ENCODE measurements at places on chromosomes 1 and 21. TPM values are rescaled to one million over a fixed set of nuclear protein-coding genes. Genes with fewer than 3 reads are reported as not detected.

DNA sequence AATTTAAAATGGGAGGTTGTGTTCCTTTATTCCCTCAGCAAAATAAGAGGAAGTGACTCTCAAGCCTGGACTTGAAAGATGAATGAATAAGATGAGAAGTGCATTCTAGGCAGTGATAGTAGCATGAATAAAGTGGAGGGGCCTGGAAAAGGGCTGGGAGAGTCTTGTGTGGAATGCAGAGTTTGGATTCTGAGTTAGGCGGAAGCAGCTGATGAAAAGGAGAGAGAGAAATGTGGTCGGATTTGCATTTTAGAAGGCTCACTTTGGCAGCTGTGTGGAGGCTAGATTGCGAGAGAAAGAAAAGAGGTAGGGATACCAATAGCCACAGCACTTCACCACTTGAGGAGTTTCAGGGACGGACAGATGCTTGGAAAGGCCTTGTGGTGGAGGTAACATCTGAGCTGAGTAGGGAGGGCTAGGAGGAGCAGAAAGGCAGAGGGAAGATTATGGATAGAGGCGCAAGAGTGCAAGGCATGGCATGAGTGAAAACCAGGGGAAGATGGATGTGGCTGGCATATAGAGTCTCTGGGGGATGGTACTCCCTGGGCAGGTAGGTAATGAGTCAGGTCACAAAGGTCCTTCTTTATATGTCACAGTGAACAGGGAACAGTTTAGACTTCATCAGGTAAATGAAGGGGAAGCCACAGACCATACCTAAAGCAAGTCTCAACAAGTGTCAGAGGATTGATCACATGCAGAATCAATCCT is 59.6 kb downstream of the ST3GAL3 start:
- no peak for DNase-seq

- no peak for DNase-seq
Observed at GRCh38 chr1:87642581-87643221, 314.0 kb downstream of the LMO4 start.

DNA sequence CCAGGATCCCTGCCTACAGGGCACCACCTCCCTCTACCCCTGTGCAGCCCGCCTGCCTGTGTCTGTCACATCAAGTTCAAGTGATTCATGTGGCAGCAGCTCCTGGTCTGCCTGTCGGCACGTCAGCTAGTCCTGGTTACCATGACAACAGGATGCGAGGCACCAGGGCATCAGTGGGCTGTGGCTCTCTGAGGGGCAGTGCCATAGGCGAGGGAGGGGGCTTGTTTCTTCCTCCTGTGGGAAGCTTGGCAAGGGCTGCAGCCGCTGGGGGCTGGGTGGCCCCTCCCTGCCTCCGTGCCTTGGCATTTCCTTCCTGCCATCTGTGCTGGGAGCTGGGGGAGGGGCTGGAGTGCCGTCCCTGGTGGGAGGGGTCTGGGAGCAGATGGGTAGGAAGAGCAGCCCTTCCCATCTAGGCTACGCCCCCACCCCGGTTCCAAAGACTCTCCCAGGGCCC is 43.1 kb downstream of the FOXO6 start:
- DNase-seq: no peak

GRCh38 chr1:64701886-64702285 is 43.0 kb upstream of the RAVER2 start:
- DNase-seq: no peak

OR2T35 gene
- total RNA-seq: not detected

EVA1C gene
- 55.7 TPM for total RNA-seq

CFAP45 gene
- not detected for total RNA-seq

- DNase-seq: no peak
Observed at GRCh38 chr1:44559913-44560312, 114.4 kb downstream of the TMEM53 start.

GRCh38 chr1:180976191-180976590 is 46.5 kb downstream of the STX6 start:
- no peak for DNase-seq

DNA sequence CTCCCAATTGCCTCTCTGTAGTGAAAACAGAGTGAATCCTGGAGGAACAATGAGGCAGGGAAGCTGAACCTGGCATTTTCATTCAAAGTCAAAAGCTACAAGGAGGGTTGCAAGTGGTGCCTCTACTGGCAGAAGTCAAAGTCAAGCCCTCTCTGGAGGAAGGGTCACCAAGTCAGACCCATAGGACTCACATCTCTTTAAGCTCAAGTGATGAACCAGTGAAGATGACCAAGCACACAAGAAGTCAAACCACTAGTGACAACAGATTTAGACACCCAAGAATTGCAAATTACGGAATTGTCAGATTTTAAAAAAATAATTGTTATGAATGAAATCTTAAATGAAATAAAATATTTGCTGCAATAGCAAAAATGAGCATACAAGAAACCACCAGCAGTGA is 81.1 kb upstream of the ATP1B1 start:
- DNase-seq: no peak

GRCh38 chr1:154769193-154769895 is 100.7 kb downstream of the KCNN3 start:
- no peak for DNase-seq

GRCh38 chr1:196459383-196459782 is 148.9 kb downstream of the KCNT2 start:
- DNase-seq: no peak

- no peak for DNase-seq
Observed at GRCh38 chr1:61839679-61840078, 97.4 kb downstream of the PATJ start.

PRR9 gene
- not detected for total RNA-seq

DNA sequence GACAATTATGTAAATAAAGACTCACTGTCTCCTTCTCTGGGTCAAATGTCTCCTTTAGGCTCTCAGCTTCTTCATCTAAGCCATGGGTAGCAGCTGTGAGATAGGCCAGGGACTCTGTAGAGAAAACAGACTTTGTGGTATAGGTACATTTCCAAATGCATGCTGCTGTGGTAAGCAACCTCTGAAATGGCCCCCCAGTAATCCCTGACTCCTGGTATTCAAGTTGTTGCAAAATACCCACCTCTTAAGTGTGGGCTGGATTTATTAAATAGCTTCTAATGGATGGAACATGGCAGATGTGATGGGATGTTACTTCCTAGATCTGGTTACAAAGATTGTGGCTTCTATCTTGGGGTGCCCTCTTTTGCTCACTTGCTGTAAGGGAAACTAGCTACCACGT is 11.1 kb upstream of the PEX19 start:
- DNase-seq: no peak

- DNase-seq: no peak
Observed at GRCh38 chr1:93331412-93331811, 14.3 kb upstream of the DR1 start.

ETNK2 gene
- total RNA-seq: not detected

DNA sequence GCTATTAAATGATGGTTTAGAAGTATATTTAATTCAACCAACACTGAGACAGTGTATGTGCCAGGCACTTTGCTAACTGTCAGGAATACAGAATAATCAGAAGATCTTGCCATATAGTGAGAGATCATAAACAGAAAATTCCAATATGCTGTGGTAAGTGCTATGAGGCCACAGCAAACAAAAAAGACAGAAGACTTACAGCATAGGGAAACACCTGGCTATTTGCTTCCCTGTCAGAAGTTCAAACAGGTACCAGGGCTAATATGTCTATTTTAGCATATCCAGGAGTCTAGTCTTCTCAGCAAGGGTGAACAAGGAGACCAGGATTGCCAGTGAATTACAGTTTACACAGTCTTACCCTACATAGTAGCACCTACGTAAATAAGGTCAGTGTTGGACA is 30.4 kb downstream of the TRIT1 start:
- no peak for DNase-seq

GRCh38 chr1:247908766-247909165 is 11.3 kb upstream of the OR2T8 start:
- no peak for DNase-seq

- no peak for DNase-seq
Observed at GRCh38 chr1:183374825-183375224, 43.4 kb downstream of the NMNAT2 start.

- no peak for DNase-seq
Observed at GRCh38 chr1:54298284-54299033, 98.5 kb downstream of the MRPL37 start.

CLIC4 gene
- 172 TPM for total RNA-seq

DNA sequence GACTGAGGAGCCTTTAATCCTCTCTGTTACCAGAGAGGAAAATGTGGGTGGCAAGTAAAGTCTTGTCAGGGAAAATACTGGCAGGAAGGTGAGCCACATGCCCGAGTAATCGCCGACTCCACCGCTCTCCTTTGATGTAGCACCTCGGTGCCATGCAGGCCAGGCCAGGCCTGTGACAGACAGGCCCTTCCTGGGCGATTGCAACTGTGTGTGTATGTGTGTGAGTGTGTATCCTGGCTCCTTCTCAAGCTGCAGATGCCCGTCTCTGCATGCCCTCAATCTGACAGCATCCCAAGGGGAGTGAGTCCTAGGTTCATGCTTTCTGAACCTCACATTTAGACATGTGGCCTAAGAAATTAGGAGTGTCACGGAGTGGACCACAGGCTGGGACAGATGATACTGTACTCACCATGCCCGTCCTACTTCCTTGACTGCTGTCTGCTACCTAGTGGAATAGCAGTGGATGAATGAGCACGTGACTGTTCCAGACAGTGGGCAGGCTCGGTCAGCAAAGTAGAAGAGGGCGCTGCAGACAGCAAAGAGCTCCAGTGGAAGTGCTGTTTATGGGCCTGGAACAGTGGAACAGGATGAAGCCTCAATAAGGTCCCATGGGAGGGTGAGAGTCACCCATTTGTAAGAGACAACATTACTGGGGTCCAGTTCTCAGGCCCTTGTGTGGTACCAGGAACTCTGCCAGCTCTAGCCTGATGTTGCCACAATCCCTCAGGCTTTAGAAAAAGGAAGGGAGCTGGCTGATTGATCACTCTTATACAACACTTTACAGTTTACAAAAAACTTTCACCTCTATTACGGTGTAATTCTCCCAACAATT is 25.3 kb downstream of the SERTAD4 start:
- DNase-seq: no peak

- DNase-seq: no peak
Observed at GRCh38 chr1:202286622-202287097, 55.1 kb downstream of the UBE2T start.

GRCh38 chr1:92587445-92587844 is 100.7 kb upstream of the GFI1 start:
- no peak for DNase-seq

TEX38 gene
- total RNA-seq: not detected

DNA sequence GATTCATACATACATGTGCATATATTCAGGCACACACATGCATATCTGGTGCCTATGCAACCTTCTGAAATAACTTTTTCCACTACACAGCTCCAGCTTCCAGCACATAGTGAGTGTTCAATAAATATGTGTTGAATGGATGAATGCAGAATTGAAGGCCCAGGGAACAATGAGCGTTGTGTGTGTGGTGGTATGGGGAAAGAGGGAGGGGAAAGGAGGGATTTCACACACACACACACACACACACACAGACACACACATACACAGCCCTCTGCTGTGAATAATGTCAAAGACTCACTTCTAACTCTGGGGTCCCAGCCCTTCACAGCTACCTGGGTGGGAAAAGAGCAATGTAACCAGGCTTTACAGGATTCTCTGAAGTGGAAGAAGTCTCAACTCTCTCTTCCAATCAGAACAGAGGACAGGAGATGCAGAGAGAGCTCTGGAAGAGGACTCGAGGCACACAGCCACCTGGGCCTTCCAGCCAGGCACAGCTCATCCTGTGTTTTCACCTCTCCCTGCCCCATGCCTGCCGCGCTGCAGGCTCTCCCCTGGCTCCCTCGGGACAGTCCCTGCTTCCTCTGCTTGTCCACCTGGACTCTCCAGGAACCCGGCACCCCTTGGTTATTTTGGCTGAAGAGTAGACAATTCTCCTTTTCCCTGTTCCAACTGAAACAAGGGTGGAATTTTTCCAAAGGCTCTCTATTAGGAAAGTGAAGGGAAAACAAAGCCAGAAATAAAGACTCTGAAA is 5.4 kb upstream of the IGSF8 start:
- DNase-seq: no peak

GRCh38 chr1:145922266-145922665 is 3.7 kb upstream of the PEX11B start:
- no peak for DNase-seq

DNA sequence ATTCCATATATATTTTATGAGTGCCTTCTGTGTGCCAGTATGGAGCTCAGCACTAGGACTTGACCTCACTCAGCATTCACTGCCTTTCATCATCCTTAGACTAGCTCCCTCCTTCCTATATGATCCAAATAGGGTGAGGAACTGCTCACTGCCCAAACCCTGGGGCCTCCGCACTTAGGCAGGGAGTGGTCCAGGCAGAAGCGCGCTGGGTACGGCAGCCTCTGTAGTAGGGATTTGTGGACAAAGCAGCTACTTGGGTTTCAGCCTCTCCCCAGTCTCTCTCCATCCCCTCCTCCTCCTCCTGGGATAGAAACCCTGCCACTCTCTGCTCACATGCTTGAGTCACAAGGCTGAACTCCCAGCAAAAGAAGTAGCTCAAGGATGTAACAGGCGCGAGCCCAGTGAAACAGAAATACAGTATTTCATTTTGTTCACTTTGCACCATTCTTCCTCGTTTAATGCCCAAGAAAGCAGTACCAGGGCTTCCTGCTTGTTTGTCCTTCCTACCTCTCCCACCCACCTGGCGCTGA is 32.9 kb downstream of the PLEKHA6 start:
- DNase-seq: no peak

Measured in NCI-H460 (cell line).